NCI-H1930 (cell line): ENCODE measurements at places on chromosomes 6 and 20.

GRCh38 chr6:44264154-44265006 is 971 bp downstream of the NFKBIE start:
- no peak for DNase-seq

- no peak for DNase-seq
These were observed 117.9 kb downstream of the SIM1 start for GRCh38 chr6:100346828-100347227.

DNA sequence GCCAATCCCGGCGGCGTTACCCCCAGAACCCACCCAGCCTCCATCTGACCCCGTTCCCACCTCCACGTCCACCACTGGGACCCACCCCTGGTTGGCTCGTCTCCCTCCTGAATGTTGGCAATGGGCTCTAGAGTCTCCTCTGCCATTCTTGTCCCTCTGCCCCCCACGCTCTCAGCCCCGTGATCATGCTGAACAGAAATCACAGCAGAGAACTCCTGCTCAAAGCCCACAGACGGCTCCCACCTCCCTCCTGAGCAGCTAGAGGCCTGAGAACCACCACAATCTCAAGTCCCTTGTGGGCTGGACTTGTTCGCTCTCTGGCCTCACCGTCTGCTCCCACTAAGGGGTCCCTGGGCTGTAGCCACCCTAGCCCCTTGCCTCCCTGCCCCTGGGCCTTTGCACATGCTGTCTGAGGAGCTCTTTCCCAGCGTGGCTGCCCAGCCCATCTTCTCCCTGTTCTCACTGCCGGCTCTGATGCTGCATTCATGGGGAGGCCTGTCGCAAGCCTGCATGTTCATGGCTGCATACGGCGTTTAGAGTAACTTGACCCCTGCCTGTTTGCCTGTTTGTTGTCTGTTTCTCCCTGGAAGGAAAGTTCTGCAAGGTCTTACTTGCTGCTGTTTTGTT is 11.2 kb upstream of the FRMD1 start:
- no peak for DNase-seq

DNA sequence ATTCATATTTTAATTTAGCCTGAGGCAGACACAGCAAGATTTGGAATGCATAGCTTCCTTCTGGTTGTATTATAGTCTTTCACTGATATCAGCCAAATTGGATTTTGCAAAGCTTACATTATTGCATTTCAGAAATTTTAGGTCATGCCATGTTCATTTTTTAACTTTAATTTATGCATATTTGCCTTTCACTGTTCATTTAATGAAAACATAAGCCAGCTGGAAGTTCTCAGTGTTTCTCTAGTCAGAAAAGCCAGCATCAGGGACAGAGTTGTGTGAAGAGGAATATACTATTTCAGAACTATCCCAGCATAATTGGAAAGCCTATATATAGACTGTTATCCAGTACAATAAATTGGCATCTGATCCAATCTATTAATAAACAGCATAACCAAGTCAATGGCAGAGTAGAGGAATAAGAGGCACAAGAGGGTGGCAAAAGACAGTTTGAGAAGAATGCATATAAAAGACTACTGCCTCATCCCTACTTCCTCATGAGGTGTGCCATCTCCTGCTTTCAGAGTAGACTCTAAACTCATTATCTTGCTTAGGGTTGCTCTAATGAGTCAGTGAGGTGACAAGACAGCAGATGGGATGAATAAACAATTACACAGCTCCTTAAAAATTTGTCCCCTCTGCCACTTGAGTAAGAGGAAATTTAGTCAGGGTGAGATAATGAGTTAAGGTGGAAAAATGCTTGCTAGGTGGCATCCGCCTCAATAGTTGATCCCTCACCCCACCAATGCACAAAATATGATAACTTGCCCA is 159.8 kb upstream of the HCRTR2 start:
- DNase-seq: no peak

DNA sequence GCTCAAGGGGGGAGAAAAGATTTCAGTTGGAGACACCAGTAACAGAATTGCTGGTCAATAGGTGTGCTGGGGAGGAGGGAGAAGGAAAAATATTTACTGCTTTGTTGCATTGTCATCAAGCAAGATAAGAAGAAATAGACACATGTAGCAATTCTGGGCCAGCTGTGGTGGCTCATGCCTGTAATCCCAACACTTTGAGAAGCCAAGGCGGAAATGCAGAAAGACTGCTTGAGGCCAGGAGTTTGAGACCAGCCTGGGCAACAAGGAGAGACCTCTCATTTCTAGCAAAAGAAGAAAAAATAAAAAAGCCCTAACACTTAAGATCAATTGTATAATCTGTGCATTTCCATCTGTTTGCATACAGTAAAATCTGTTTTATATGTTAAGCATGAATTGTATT is 126.6 kb downstream of the ZFP64 start:
- DNase-seq: no peak

DNA sequence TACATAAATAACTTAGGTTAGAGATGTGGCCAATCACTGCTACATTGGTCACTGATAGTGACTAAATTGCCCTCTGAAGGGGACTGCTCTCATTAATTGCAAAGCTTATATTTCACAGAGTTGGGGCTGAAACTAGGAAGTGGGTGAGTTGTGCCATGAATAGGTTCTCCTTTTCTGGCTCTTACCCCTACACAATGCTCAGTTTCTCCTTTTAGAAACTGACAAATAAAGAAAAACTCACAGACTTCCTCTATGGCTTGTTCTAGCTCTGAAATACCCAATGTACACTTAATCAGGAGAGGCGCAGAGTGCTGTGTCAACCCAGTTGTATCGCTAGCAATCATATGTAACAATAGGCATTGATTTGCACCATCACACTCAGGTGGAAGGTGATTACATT is 41.2 kb upstream of the PROKR2 start:
- DNase-seq: no peak

DNA sequence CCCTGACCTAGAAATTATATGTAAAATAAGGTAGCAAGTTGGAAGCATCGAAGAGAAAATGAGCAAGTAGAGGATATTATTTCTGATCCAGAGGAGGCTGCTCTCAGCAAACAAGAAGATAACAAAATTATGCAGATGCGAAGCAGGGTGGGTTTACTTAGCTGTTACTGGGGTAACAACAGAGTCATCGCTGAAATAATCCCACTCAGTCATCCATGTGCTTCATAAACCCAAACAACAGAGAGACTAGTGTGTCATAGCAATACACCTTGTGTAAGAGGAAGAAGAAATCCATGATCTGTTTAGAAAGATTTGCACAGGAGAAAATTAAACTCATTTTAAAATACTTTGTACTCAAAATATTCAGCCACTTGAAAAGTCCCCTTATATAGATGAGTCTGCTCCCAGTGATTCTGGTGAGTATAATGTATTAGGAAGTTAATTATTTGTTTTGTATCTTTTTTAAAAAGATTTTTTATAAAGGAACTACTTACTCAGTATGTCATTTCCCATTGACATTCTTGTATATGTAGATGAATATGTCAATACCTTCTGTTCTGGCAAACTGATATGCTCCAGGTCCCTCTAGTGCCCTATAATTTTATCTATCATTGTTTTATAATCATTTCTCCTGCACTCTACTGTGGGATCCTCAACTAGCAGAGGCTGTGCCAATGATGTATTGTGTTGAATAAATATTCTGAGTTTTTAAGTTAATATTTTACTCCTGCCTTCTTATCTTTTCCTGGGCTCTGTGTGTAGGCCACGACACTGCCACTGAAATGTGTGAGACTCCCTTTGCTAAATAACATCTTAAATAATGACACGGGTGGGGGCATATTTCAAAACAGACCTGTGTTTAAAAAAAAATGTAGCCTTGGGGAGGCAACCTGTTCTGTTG is 8.6 kb upstream of the HIVEP2 start:
- DNase-seq: no peak

GRCh38 chr6:150528648-150529285 is 70.9 kb upstream of the PLEKHG1 start:
- no peak for DNase-seq

DNA sequence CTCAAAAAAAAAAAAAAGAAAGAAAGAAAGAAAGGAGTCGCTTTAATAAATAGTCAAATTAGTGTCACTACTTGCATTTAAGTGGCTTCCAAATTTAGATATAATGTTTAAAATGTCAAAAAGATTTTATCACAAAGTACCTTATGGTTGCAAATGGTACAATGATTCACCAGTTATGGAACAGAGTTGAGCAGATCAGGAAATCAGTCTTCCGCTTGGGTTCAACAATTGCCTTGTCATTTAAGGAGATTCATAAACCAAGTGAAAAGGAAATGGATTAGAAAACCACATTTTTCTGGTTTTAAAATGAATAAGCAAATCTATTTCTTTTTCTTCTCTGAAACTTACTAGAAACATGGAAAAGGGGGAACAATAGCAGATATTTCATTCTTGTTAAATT is 94.8 kb upstream of the PTPRT start:
- DNase-seq: no peak

DNA sequence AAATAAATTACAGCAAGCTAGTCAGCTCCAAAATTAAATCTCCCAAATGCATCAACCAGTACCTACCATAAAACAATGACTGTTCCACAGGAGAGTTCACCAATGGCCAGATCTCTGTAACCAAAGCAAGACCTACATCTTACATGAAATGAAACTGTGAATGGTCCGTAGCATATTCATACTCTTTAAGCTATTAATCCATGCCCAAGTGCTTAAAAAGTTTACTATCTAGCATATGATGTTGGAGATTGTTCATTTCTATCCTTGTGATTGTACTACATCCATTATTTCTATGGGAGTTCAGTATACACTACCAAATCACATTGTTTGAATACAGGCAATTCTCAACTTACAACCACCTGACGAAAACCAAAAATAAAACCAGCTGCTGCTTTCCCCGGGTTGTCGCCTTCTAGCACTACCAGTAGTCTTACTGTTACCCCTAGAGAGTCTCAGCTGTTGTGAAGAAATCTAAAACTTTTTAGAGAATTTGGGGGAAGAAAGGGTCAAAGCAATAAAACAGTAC is 38.0 kb downstream of the HIVEP2 start:
- no peak for DNase-seq

DNA sequence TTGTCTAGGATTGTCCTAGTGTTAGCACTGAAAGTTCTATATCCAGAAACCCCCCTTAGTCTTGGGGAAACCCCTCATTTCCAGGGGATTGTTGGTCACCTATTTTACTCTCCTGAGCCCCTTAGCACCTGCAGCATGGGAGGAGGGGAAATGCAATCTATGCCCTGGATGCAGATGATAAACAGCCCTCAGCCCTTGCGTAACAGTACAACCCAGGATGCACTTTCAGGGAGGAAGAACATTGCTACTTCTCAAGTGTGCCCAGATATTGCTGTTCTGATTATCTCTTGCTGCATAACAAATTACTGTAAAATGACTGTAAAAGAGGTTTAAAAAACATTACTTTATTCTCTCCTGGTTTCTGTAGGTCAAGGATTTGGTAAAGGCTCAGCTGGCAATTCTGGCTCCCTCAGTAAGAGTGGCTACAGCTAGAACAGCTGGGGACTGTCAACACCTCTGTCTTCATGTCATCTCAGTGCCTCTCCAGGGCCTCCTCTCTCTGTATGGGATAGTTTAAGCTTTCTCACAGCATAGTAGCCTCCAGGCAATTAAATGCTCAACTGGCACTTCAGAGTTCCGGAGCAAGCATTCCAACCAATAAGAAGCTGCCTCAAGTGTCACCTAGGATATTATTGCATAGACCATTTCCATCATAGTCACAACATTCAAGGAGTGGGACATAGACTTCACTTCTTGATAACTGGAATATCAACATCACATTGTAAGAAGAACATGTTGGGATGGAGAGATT is 117.8 kb upstream of the FOXO3 start:
- DNase-seq: no peak

- DNase-seq: no peak
These were observed 49.6 kb upstream of the DSN1 start for GRCh38 chr20:36823121-36823520.

DNA sequence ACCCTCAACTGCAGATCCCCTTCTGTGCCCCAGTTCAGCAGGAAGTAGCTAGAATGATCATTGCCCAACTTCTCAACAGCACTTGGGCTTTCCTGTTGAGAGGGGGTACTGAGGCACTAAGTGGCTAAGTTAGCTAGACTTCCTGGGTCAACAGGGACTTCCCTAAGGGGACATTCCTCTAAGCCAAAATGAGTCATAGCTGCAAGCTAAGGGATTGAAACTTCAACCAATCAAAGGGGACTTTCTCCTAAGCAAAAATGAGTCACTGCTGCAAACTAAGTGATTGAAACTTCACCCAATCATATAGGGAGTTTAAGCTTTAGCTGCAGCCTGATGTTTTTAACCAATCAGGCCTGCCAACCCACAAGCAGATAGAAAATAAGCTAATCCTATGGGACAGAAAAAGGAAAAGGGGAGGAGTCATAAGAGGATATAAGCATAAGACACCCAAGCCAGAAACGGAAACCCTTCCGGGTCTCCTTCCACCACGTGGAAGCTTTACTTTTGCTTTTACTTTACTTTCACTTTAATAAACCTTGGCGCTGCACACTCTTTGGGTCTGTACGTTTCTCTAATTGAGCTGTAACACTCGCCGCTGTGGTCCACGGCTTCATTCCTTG is 659.0 kb upstream of the HS3ST5 start:
- no peak for DNase-seq

DNA sequence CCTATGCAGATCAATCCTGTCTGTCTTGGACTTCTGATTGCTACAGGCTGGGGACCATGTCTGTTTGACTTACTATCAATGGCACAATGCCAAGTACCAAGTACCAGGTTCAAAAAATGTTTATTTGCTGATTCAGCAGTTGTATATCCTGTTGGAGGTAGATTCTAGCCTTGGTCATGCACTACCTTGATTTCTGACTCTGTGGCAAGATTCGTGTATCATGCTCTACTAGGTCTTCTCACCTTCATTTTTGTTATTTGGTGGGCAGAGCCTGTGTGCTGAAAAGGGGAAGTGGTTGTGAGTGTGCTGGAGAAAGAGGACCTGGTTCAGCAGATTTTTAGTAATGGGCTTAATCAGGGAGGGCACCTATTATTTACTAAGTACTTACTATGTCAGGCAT is 192.4 kb upstream of the MYLIP start:
- DNase-seq: no peak

DNA sequence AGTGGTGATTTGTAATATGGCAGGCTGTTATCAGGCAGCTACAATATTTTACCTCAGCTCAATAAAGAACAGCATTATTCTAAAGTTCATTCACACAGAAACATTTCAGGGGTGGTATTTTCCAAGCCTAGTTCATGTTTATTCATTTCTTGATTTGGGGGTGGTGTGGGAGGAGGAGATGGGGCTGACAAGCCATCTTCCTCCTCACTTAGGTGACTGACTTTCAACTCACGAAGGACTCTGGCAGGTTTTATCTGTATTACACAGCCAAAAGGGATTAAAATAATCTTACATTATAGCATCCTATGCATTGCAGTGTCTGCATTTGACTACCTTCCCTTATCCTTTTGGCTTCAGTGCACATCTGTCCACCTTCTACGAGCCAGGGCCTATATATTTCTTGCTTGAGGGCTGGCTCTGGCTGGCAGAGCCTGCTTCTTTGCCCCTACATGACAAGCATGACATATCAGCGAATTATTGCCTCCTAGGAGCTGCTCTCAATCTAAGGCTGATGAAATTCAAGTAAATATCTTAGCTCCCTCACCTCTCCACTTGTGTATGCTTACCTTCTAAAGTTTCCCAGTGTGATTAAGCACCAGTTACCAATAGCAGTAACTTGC is 20.0 kb downstream of the KHDRBS2 start:
- no peak for DNase-seq

GRCh38 chr6:28727559-28728211 is 196.1 kb downstream of the TRIM27 start:
- no peak for DNase-seq
